ENCODE measurements at places on chromosomes 5 and 9. TPM values are rescaled to one million over a fixed set of nuclear protein-coding genes. Genes with fewer than 3 reads are reported as not detected.

SPATA31C1 gene
- not detected for total RNA-seq

IFNB1 gene
- not detected for total RNA-seq

GABRB2 gene
- 4.4 TPM for total RNA-seq

SHLD3 gene
- 2.5 TPM for total RNA-seq

C5orf58 gene
- not detected for total RNA-seq

AGGF1 gene
- total RNA-seq: 23.0 TPM
